ENCODE measurements at places on chromosomes 2 and 18.
A peak's percentile ranks its signal among the peaks of the same experiment; 100 is the strongest.

- DNase-seq, result no peak
These were observed 423.7 kb upstream of the ACVR2A start for GRCh38 chr2:147420947-147421675.

DNA sequence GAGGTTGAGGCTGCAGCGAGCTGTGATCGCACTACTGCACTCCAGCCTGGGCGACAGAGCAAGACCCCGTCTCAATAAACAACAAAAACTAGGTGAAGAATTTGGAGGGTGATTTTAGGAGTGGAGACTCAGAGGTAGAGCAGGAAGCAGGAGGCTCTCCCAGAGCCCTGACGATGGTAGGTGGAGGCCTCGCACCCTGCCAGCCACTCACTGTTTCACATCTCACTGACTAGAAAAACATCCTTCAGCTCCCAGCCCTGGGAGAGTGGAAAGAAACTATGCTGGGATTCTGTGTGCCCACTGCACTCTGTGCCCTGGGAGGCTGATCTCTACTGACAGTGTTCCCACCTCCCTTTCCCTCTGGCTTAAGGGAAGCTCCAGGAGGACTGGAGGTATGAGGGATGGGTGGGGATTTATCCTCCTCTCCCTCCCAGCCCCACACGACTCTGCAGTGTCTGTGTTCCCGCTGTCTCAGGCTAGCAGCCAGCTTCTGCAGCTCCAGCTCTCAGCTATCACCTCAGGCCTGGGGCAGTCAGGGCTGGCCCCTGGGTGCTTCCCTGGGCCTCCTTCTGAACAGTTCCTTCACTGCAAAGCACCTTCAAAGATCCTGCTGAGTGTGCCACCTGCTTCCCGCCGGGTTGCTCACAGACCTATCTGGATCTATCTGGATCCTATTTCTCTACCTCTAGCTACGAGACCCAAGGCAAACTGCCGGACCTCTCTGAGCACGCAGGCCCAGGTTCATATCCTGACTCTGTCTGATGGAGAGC lies 9.6 kb downstream of the CIB4 start:
- no peak for DNase-seq

GRCh38 chr18:7273301-7273921 lies 42.5 kb downstream of the LRRC30 start:
- DNase-seq, result no peak

DNA sequence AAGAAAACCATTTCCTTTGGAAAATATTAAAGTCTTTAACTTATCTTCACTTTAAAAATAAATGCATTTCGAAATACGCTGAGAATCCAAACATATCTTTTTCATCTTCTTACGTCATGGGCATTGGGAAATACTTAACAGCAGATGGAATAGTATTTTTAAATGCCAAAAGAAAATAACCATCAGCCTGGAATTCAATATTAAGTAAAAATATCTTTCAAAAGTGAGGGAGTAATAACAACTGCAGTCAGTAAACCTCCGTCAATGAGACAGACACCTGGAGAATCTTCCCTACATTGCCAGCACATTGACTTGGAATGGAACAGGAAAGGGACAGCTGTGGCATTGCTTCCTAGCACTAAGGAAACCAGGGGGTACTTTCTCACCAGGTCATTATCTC lies 290.4 kb upstream of the TNP1 start:
- DNase-seq, result no peak

- DNase-seq, result no peak
These were observed 4.5 kb downstream of the RAB31 start for GRCh38 chr18:9712611-9713010.

DNA sequence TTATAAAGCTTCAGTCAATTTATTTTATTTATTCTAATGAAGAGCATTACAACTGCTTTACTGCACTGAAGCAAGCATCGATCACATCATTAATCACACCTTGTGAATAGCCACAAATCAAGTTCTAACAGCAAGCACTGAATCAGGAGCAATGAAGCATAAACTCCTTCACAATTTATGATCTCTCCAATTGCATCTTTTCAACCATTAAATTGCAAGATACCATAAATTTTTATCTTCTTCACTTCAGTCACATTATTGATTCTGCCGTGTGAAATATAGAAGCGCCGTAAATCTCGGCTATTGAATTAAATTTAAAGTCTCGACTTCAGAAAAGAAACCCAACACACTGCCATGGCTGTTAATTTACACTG lies 298.7 kb downstream of the CDCA7 start:
- DNase-seq, result no peak

DNA sequence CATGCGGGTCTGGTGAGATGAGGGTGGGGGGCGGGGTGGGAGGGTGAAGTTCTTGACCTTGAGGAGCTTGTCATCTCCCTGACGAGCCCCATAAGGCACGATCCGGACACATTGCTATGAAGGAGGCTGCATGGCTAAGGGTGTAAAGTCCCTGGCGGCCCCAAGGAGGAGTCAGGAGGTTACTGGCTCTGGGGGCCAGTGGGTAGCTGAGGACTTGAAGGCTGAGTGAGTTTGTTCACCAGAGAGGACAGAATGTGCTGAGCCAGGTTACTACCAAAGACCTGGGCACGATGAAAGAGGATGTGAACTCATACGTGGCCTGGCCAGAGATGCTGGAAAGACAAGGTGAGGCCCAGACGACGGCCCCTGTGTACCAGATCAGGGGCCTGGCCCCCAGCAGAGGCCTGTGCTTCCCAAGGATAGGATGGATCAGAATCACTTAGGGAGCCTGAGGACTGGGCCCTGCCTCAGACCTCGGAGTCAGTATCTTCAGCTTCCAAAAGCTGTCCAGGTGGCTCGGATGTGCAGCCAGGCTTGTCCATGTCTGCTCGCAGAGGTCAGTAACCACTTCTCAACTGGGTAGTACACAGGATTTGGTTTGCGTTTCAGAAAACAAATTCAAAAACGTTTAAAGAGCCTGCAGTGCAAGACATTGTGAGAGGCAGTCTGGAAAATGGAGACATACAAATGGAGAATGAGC lies 110.9 kb downstream of the RNF144A start:
- no peak for DNase-seq

DNA sequence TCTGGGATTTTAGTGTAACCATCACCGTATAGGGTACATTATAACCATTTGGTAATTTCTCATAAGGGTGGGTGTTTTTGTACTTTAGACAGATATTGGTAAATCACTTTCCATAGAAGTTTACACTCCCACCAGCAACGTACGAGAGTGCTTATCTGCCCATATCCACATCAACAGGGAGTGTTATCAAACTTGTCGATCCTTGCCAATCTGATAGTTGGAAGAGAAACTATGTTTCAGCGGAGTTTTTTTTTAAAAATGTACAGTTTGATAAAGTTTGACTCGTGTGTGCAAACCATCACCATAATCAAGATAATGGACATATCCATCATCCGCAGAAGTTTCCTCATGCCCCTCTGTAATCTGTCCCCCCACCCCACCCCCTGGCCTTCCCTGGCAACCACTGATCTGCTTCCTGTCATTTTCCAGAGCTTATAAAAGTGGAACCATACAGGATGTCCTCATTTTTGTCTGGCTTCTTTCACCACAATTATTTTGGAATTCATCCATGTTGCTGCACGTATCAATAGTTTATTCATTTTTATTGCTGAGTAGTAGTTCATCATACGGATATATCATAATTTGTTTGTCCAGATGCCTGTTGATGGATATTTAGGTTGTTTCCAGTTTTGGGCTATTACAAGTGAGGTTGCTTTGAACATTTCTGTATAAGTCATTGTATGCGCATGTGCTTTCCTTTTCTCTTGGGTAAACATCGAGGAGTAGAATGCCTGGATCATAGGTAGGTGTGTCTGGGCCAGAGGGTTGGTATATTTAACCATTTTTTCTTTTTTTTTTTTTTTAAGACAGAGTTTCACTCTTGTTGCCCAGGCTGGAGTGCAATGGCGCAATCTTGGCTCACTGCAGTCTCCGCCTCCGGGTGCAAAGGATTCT lies 18.6 kb downstream of the GLI2 start:
- DNase-seq, result no peak

GRCh38 chr2:20421336-20421987 lies 25.4 kb upstream of the RHOB start:
- no peak for DNase-seq

DNA sequence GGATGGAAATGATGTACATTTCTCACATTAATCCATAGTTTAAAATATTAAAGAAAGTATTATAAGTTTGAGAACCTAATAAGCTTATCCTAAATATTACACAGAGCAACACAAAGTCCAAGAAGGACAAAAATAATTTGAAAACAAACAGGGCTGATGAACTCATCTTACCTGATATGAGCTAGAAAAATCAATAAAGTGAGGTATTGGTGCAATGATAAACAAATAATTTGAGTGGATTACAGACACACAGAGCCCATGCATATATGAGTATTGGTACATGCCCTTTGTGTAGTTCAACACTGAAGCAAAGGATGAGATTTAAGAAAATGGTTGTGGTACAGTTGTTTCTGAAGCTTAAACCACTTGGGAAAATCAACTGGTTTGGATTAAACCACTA lies 1139.0 kb downstream of the SUCLG1 start:
- no peak for DNase-seq

- no peak for DNase-seq
These were observed 11.7 kb upstream of the ELAC1 start for GRCh38 chr18:50956116-50956515.

DNA sequence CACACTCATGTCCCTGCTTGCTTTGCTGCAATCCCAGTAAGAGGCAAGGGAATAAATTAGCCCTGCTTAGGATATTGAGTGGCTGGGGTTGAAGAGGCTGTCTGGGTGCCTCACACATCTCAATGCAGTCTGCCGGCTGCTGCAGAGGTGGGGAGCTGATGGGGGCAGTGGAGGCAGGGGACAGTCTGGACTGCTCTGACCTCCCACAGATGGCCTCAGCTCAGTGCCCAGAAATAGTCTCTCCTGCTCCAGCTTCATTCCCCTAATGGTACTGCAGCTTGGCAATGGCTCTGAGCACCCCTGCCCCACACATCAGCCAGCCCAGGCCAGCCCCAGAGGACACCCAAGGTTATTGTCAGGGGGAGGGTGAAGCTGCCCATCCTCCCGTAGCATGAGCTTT lies 21.5 kb upstream of the TNS1 start:
- DNase-seq, result no peak

DNA sequence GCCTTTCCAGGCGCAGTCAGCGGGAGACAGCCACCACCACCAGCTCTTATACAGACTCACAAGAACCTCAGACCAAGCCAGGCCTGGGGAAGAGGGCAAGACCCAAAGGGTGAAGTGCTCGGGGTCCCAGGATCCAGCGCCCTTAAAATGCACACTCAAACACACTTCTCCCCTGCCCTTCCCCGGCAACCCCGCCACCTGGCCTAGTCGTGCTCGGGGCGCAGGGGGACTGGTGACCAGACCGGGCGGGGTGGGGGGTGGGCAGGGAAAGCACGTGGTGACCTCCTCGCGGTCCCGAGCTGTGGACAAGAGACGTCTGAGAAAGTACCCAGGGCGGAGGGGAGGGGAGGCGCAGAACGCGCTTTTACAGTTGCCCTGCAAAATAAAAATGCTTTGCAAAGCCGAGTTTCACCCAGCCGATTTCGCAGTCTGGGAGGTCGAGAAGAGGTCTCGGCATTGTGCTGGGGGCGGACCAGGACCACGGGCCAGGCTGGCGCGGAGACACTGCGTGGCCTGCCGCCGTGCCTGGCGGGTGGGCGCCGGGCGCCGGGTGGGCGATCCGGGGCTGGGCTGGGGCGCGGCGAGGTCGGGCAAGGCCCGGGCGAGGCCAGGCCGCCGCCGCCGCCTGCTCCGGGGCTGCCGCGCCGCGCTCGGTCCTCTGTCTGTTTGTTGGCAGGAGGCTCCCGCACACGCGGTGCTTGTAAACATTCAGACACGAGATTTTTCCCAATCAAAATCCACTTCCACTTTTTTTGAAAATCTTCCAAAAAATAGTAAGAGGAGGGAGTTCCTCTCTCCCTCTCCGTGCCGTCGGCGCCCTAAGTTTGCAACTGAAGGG lies 2.0 kb downstream of the BCL11A start:
- peak; percentile 45 for DNase-seq

DNA sequence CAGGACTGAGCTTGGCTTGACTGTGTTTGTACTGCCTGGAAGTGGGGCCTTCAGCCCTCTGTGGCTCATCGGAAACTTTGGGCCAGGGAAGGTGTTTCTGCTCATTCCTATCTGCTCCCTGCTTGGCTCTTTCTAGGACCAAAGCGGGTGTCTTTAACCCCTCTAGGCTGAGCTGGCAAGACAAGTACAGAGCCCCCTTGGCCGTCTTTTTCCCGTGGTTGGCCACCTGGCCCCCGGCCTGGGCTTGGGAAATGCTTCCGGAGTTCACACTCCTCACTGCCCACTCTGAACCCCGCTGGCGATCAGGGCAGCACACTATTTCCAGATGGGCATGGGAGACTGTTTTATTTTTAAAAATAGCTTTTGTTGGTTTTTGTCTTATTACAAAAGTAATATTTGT lies 243.0 kb downstream of the DYSF start:
- DNase-seq, result no peak

DNA sequence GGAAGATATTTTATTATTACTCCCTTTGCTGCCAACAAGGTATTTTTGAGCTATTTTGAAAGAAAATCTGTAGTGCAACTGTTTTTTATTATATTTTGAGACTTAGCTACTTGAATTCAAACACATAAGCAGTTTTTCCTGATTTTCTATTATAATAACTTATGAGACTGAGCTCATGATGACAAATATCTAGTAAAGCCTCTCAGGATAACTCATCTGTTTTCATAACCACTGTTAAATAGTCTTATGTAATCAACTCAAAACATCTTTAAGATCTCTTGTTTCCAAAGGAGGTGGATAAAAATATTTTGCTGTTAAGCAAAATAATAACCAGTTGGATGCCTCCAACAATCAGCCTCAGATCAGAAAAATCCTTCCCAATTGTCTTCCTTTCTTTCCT lies 21.9 kb upstream of the PPP1CB start:
- no peak for DNase-seq

DNA sequence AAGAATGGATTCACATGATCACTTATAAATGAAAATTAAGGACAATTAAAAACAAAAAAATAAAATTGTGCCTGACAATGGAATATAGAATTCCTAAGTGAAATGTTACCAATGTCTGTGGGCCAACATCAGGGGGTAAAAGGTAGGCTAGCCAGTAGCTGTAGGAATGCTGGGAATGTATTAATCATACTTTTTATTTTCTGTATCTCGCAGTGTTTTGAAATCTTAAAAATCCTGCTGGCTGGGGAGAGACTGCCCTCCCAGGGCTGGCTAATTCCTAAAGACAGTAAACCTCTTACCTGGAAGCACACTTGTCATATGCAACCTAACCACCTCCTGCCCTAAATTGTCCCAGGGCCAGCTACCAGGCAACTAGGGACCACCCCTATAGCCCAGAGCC lies 69.8 kb downstream of the REV1 start:
- no peak for DNase-seq

- no peak for DNase-seq
These were observed 168.8 kb downstream of the PHLPP1 start for GRCh38 chr18:62883937-62884735.

- DNase-seq, result no peak
These were observed 78.8 kb upstream of the PELI1 start for GRCh38 chr2:64223055-64223454.

DNA sequence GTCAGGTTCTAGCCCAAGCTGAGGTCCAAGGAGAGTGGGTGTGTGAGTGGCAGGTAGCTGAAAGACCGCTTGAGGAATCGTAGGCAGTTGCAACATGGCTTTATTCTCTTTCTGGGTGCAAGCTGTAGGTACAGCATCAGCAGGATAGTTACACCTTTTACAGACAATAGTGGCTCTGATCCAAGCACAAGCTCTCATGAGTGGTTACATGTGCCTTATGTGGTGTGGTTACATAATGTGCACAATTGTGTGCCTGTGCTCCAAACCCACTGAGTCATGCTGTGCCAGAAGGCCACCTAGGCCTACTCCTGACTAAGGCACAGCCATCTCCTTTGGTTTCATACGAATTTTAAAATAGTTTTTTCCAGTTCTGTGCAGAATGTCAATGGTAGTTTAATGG lies 227.6 kb downstream of the SATB2 start:
- DNase-seq, result no peak

GRCh38 chr18:75472396-75472795 lies 44.9 kb upstream of the SMIM21 start:
- no peak for DNase-seq

All from activated T-cell treated with anti-CD3 and anti-CD28 coated beads, Interleukin-2, amount 50 U/mL, for 48 hours (primary cell).